ENCODE measurements at places on chromosomes 7 and 10.

DNA sequence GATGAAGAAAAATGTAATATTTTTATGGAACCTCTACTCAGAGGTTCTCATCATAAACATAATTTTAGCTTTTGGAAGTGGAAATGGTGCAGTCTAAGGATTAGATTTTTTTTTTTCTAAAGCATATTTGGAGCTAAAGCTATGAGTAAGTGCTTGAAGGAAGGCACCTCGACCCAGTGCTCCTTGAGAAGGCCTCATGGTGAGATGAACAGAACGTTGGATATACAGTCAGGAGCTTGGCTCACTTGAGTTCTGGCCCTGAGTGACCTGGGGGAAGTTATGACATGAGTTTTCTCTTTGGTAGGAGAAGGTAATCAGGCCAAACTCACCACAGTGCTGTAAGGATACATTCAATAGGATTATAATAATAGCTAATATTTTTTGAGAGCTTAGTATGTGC is 163.3 kb downstream of the JCAD start:
- no peak for DNase-seq

- DNase-seq: no peak
Observed at GRCh38 chr7:84841809-84842208, 345.0 kb downstream of the SEMA3D start.

GRCh38 chr7:137633133-137633532 is 213.6 kb downstream of the DGKI start:
- no peak for DNase-seq

GRCh38 chr7:22681852-22682657 is 44.9 kb upstream of the IL6 start:
- DNase-seq: no peak

DNA sequence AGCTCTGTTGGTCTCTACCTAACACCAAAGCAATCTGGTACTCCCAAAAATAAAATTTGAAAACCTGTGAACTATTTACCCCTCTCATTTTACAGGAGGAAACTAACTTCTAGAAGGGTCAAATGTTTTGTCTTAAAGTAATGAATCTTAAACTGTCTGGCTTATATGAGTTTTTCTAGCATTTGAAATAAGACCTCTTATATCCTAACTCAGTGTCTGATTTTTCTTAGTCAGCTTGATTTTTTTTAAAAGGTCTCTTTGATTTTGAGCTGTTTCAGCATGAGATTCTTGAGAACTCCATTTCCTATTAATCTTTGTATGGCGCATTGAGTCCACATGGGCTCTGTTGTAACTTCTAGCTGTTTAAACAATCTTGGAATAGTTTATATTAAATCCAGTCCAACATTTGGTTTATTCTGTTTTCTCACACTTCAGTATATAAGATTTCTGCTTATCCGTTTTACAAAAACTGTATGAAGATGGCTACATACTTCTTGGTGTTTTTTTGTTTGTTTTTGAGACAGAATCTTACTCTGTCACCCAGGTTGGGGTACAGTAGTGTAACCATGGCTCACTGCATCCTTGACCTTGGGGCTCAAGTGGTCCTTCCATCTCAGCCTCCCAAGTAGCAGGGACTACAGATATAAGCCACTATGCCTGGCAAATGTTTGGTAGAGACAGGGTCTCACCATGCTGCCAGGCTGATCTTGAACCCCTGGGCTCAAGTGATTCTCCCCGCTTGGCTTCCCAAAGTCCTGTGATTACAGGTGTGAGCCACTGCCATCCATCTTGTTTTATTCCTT is 91.1 kb downstream of the PPP1R9A start:
- no peak for DNase-seq

DNA sequence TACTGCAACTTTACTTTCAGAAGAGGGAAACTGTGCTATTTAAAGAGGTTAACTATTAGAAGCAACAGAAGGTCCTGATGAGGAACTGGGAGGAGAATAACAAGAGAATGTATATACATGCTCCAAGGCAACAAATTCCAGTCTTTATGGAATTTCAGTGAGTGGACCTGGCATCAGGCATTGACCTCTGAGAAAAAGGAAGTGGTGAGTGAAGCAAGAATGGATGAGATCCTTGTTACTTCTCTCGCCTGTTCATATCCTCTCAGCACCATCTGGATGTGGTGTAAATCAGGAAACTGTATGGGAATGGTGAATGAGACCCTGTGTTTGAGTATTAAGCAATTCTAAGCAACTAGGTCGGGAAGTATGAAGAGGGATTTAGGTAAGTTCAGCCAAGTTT is 30.3 kb upstream of the KBTBD2 start:
- no peak for DNase-seq

DNA sequence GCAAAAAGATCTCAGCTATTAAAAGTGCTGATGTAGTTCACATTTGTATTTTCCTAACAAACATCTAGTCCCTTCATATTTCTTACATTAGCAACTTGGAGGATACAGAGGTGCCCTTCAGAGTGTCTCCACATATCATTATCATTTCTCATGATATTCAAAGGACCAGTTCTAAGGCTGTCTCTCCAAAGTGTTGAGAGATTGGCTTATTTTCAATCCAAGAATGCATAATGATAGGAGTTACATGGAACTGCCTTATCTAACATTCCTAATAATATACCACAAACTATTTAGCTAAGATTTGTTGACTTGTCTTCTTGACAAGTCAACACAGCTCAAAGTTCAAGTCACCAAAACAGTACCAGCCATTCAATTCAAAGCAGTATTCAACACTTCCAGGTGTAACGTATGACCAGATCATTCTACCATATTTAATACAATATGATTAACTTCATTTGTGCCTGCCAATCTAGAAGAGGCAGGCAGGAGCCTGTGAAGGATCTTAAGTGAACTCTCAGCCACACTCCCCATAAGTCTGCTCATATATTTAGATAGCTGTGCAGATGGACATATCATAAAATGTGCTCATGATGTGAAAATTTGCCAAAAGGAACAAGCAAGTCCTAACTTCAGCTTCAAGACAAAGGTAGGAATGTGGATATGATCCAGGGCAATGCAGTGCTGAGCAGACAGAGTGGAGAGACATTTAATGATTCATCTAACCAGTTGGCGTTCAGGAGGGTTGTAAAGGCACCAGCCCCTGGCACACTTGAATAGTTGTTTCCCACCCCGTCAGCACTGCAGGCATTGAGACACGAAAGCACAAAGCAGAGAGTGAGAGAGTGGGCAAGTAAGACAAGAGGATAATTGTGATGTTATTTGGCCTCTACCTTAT is 108.3 kb downstream of the MTERF1 start:
- DNase-seq: no peak

- no peak for DNase-seq
Observed at GRCh38 chr7:17031906-17032551, 150.2 kb upstream of the AGR3 start.

DNA sequence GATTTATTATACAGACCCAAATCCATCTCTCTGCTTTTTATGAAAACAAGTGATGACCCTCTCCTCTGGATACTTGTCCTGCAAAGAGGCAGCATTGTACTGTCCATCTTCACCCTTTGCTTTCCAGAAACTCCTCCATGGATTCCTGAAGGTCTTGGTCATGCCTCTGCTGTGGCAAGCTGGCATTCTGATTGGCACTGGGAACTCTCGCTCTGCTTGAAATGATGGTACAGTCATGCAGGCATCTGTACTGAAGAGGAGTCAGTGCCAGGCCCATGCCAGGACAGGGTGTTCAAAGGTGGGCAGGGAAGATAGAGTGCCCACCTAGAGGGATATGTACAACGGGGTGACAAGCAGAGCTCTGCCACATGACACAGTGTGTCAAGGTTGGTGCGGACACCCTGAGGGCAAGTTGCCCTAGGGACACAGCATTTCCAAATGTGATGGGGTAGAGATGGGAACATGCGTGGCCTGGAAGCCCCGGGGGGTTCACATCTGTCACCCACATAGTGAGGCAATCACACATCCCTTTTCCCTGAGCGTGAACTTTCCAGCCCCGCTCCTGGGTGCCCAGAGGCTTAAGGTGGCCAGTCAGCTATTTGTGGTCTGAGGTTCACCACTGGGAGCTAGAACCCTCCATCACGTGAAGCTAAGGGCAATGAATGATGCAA is 235.7 kb upstream of the TCERG1L start:
- DNase-seq: no peak

DNA sequence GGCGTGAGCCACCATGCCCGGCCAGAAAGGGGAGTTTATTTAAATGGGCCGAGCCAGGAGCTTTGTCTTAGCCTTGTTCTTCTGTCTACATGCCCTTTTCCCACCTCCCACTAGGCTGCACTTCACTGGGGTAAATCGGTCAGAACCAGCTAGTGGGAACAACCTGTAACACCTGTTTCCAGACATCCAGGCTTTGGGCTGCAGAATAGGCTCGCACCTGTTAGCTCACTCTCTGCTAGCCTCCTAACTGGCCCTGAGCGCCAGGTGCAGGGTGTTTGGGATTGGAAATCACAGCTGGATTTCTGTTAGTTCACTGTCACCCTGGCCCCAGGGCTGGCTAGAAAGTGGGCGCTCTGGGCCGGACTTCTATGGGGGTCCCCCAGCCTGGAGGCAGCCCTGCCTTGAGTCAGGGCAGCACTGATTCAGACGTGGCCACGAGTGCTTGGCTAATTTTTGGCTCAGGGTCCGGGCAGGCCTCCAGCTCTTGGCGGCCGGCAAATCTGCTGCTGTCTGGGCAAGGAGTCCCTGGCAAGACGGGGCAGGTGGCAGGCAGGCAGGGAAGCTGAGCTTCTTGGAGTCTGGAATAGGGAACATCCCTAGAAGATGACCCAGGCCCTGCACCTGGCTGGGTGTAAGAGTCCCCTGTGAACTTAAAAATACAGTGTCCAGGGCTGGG is 48.6 kb downstream of the GTF2IRD1 start:
- no peak for DNase-seq

DNA sequence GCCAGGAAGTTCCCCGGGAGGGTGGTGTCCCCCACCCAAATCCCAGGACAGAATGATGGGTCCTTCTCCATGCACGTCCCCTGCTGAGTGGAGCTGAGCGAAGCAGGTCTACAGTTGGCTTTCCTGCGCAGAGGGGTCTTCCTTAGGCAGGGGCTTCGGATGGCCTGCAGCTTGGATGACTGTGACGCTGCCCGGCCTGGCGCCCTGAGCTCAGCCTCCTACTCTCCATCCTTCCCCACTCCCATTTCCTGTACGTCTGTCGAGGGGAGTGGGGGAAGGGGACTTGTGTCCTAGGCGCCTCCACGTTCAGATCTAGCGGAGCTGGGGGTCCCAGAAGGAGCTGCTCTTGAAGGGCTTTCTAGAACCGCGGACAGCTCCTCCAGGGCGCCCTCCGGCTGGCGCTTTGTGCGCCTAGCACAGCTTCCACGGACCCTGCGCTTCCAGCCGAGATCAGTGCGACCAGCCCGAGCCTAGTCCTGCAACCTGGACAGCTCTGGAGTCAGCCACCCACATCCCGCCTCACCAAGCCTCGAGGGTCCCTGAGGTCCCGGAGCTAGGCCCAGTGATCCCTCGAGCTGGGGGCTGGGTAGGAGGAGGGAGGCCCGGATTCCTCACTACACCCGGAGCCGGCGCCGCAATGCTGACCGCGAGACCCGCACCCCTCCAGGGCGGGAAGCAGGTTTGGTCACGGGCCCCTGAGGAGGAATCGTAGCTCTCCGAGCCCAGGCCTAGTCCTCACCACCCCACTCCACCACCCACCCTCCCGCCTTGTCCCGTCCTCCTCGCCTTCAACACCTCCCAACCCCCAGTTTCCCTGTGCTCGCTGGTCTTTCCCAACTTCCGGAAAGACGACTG is 1.9 kb downstream of the GRID1 start:
- DNase-seq: no peak

GRCh38 chr7:120723465-120724385 is 134.2 kb downstream of the TSPAN12 start:
- DNase-seq: no peak
